ENCODE measurements at places on chromosomes 7 and 10. TPM values are rescaled to one million over a fixed set of nuclear protein-coding genes. Genes with fewer than 3 reads are reported as not detected.

GRCh38 chr10:24784923-24785322, 61.2 kb upstream of the ARHGAP21 start:
- DNase-seq: peak; percentile 56

- DNase-seq: peak; percentile 83
Observed at GRCh38 chr10:30219971-30220751, 128.9 kb downstream of the MTPAP start.

DNA sequence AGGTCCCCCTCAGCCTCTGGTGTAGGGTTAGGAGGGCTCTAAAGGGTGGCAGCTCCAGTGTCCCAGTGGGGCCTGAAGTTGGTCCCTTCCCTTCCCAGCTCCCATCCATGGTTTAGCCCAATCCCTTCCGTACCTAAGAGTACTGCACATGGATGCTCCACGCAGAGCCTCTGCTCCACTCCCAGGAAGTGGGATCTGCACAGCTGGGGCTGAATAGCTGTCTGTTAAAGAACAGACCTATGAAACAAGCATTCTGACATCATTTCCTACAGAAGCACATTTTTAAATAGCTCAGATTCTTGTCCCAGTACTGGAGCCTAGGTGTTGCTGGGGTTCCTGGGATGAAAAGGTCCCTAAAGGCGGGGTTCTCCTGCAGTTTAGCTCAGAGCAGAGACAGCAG, 135.9 kb downstream of the ZMYND11 start:
- DNase-seq: no peak

GRCh38 chr10:114084215-114084614, 40.5 kb downstream of the ADRB1 start:
- no peak for DNase-seq

Gene SFTPA2
- not detected for total RNA-seq

DNA sequence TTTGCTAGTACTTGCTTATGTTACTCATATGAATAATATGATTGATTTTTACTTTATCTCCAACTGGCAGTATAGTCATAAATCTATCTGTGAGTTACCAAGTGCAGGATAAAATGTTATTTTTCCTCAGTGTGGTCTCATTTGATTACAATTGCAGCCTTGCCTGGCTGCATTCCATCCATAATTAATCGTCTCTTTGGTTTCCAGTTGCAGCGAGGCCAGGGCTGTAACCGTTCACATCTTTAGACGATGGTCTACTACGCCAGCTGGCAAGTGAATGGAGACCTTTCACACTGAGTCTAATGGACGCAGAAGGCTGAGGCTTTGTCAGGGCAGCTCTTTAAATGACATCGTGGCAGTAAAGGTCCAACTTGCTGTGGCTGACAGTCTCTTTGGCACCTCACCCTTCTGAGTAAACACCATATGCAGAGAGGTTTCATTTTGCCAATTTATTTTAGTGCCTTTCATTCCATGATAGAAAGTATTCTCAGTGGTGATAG, 84.0 kb downstream of the ARL4A start:
- no peak for DNase-seq

- DNase-seq: no peak
Observed at GRCh38 chr10:121668314-121669027, 70.2 kb upstream of the FGFR2 start.

DNA sequence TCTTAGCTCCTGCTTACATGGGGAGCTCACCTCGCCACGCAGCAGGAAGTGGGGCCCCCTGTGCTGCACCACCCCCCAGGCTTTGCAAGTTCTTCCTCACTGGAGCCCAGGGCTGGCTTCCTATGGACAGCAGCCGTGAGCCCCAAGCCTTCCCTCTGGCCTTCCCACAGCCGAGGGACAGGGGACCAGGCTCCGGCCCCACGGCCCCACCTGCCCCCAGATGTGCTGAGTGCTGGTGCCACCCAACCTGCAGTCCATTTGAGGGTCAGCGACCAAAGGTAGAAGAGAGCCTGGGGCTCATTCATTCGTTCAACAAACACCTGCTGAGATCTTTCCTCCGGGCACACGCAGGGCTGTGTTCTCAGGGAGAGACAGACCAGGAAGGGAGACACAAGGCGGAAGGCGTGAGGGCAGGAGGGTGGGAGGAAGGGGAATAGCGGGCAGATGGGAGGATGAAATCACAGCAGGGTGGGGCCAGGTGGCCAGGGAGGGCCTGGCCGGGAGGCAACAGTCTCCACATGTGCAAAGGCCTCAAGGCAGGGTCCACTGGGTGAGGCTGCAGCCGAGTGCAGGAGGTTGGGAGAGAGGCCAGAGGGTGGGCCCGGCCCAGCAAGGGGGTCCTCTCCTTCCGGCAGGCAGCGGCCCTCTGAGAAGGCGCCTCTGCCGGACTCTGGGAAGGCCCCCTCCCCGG, 100.1 kb downstream of the FOXL3 start:
- DNase-seq: no peak

DNA sequence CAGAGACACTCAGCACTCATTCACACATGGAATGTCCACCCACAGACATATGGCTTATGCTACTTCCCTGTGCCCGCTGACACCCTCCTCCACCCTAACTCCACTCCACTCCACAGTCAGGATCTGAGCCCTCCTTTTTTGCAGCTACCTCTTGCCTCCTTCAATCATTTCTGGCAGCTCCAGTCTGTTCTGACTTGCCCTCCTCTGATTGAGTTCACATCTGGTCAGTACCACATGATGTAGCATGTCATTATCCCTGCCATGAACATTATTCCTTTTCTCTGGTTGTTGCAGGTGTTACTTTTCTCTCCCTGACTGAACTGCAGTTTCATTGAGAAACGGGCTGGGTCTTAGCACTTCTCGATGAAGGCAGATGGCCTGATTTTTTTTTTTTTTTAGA, 130.1 kb upstream of the EGR2 start:
- DNase-seq: no peak

Gene GPR26
- total RNA-seq: not detected

- DNase-seq: no peak
Observed at GRCh38 chr7:70776627-70777101, 355.3 kb upstream of the GALNT17 start.

- DNase-seq: no peak
Observed at GRCh38 chr7:27767374-27767773, 27.4 kb downstream of the TAX1BP1 start.

- DNase-seq: peak; percentile 34
Observed at GRCh38 chr7:73978661-73979563, 49.1 kb upstream of the ELN start.

Gene CLRN3
- total RNA-seq: not detected

Gene AASS
- not detected for total RNA-seq

DNA sequence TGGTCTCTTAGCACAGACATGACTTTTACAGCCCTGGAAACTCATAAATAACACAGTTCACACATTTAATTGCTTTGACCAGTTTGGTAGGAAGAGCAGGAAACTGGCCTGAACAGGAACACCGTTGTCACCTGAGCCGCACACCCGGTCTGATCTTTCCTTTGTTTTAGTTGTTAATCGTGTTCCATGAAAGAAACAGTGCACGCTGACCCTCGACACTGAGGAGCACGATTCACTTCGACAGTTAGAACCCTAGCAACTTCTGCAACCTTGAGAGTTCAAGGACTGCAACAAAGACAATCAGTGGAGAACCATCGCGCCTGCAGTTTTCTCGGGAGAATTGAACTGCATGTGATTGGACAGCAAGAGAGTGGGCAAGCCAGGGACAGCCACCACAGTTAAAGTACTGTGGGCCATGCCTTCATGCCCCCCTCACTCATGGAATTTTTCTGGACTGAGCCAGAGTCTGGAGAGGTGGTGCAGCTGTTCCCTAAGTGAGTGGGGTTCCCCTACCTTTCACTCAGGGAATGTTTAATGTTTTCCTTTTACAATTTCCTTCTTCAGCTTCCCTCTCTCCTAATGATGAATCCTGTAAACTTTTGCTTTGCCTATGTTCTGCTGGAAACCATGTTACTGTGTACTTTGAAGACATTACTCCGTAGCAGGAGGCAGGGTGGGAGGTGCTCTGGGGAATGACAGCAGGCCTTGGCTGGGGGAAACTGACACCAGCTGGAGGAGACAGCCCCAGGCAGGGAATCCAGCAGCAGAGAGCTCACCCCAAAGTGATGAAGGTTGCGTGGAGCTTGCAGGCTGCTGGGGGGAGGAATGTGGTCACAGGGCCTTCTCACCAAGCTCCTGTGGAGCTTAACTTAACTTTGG, 198.7 kb downstream of the ZNF438 start:
- DNase-seq: no peak

Gene SLC29A4
- total RNA-seq: 23.8 TPM

Gene PON3
- not detected for total RNA-seq

GRCh38 chr10:6498771-6499170, 81.3 kb downstream of the PRKCQ start:
- DNase-seq: no peak

DNA sequence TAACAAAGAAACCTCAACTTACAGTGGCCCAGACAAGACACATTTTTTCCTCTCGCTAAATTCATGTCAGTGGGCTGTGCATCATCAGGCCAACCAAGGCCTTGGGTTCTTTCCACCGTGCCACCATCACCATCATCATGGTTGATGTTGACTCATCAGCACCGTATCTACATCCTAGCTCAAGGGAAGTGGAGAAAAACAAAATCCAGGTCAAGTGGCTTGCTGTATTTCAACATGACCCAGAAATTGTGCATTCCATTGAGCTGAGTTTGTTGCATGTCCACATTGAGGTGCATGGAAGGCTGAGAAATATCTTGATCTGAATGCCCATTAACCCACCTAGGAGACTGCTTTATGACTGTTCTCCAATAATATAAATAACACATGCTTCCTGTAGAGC, 312.4 kb upstream of the CDC14C start:
- DNase-seq: peak; percentile 15

- DNase-seq: no peak
Observed at GRCh38 chr7:106239406-106239805, 45.4 kb downstream of the NAMPT start.

Data from Caki2 (cell line).